Progenitor cell of endocrine pancreas (in vitro differentiated cells): ENCODE measurements at places on chromosomes 5 and 9.
A peak's percentile ranks its signal among the peaks of the same experiment; 100 is the strongest.

- no peak for DNase-seq
Measured at GRCh38 chr9:123656565-123656964, 273.4 kb downstream of the DENND1A start.

GRCh38 chr5:56169281-56169680 is 63.8 kb downstream of the ANKRD55 start:
- no peak for DNase-seq

DNA sequence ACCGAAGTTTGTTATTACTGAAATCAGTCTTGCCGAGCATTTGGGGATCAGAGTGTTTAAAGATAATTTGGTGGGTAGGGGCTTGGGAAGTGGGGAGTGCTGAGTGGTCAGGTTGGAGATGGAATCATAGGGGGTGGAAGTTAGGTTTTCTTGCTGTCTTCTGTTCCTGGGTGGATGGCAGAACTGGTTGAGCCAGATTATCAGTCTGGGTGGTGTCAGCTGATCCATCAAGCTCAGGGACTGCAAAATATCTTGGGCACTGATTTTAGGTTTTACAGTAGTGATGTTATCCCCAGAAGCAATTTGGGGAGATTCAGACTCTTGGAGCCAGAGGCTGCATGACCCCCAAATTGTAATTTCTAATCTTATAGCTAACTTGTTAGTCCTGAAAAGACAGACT is 5.4 kb upstream of the ANKRD31 start:
- no peak for DNase-seq

DNA sequence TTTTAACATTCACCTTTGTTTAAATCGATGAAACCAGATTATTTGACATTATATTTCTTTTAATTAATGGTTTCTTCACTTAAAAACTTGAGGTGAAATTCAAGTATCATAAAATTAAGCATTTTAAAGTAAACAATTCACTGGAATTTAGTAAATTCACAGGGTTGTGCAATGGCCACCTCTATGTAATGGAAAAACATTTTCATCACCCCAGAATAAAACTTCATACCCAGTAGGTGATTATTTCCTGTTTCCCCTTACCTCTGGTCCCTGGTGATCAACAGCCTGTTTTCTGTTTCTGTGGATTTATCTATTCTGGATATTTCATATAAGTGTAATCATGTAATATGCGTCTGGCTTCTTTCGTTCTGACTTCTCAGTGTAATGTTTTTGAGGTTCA is 27.2 kb downstream of the HSPA4 start:
- DNase-seq: no peak

- DNase-seq: peak; percentile 25
Measured at GRCh38 chr9:83649080-83649479, 26.1 kb downstream of the IDNK start.

GRCh38 chr5:56278335-56278753 is 45.2 kb upstream of the ANKRD55 start:
- DNase-seq: no peak

DNA sequence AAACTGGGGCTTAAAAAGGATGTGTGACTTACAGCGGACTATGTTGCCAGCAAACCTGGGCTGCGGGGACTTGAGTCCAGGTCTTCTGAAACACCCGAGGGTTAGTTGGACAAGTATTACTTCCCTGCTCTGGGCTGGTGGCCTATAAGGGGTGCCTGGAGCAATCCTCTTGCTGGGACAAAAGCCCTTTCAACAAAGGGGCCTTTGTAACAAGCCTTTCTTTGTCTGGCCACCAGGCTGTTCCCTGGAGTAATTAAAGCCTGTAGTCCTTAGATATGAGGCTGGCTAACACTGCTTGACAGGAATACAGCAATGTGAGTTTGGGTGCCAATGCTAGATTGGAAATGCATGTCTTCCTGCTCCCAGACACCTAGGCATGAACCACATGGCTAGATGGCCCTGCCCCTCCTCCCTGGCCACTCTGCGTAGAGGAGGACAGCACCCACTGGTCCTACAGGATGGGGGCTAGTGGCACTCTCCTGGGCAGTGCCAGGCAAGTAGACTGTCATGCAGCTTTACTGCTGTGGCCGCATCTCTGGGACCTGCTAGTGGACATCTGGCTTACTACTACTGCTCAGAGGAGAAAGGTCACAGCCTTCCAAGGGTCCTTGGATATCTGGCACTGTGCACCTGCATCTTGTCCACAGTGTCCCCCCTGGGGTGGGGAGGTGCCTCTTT is 343.1 kb downstream of the ZSWIM6 start:
- no peak for DNase-seq

GRCh38 chr9:72211047-72211446 is 61.8 kb downstream of the GDA start:
- DNase-seq: no peak

DNA sequence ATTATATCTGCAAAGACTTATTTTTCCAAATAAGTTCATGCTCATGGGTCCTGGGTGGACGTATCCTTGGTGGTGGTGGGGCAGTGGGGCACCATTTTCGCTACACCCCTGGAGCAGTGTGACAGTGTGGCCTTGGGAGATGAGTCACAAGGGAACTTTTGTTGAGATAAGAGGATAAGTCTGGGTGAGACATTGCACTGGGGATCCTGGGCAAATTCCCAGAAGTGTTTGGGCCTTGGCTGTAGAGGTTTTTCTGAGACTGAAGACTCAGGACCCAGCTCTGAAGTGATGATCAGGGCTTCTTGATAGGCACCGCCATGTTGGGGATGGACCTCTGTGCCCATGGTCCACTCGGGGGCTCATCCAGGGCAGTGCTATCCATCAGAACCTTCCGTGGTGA is 149.4 kb downstream of the MACROH2A1 start:
- no peak for DNase-seq

DNA sequence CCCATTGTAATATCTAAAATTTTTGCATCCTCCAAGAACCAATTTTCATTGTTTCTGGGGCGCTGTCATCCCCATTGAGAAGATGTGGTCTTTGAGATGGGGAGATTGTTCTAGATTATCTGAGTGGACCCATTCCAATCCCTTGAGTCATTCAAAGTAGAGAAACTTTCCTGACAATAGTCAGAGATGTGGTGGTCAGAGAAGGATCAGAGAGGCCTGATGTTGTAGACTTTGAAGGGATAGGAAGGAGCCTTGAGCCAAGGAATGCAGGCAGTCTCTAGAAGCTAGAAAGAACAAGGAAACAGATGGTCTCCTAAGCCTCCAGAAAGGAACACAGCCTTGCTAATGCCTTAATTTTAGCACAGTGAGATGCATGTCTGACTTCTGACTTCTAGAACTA is 80.4 kb downstream of the TEK start:
- no peak for DNase-seq

GRCh38 chr5:180810210-180810958 is 7.8 kb upstream of the MGAT1 start:
- DNase-seq: peak; percentile 91

GRCh38 chr5:169006842-169007790 is 293.8 kb downstream of the SLIT3 start:
- no peak for DNase-seq

DNA sequence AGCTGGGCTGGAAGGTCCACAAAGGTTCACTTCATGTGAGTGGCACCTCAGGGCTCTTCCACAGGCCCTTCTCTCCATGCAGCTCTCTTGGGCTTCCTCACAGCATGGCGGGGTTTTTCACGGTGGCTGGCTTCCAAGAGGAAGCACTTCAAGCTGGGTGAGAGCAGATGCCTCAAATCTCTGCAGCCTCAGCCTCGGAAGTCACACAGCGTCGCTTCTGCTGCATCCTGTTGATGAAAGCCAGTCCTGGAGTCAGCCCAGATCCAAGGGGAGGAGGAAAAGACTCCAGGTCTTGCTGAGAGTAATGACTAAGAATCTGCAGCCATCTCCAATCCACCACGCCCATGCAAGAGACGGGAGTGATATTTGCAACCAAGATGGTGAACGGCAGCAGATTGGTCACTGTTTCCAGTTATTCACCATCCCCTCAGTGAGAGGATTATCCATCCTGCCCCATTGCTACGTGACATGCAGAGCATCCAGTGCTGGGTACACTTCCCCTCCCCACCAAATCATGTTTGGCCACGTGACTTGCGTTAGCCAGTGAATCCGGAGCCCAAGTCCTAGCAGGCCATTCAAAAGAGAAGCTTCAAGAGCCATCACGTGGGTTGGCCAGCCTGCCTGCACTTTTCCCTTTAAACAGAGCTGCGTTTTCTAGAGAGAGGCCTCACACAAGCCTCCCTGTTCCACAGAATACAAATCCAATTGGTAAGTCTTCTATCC is 173.9 kb downstream of the C9orf50 start:
- no peak for DNase-seq

DNA sequence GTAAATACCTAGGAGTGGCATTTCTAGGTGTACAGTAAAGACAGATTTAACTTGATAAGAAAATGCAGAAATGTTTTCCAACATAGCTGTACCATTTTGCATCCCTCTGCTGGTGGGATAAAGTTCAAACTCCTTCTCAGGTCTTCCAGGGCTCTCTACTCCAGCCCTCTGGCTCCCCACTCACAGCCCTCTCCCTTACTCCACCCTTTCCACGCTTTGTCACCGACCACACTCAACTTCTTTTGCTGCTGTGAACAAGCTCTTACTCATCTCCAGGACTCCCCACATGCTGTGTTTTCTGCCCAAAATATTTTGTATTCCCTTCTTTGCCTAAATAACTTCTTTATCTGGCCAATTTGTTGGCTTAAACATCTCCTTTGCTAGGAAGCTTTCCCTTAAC is 90.6 kb upstream of the OSMR start:
- no peak for DNase-seq

DNA sequence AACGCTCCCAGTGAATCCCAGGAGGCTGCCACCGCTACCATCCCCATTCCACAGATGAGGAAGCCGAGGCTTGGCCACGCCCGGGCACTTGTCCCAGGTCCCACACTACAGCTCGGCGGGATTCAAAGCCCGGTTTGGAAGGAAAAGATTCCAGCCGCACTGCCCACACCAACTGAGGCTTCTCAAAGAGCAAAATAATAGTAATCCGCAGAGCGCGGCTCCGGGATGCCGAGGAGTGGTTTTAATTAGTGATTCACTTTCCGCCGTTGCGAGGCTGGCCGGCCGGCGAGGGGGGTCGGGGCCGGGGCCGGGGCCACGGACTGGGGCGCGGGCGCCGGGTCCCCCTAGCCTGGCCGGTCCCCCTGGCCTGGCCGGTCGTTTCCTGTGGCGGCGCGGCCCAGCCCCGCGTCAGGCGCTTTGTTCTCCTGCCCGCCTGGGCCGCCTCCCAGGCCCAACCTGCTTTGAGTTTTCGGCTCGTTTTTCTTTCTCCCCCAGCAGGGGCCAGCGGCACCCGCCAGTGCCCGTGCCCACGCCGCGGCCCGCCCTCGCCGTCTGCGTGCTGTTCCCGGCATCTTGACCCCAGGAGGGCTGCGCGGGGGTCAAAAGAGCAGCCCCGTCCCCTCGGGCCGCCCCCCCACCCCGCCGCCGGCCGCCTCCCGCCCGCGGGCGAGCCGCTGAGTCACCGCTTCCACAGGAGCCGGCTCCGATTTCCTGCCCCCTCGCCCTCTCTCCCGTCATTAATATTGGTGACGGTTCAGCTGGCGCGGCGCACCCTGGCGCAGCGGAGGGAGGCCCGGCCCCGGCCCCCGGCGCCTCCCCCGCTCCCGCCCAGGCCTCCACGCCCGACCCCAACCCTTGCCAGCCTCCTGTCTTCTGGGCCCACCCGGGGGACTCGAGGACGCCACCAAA is 31.2 kb downstream of the FGF18 start:
- no peak for DNase-seq

GRCh38 chr9:20237686-20238085 is 384.6 kb downstream of the MLLT3 start:
- DNase-seq: no peak

GRCh38 chr5:6714226-6715041 is 1.2 kb downstream of the TENT4A start:
- DNase-seq: no peak

DNA sequence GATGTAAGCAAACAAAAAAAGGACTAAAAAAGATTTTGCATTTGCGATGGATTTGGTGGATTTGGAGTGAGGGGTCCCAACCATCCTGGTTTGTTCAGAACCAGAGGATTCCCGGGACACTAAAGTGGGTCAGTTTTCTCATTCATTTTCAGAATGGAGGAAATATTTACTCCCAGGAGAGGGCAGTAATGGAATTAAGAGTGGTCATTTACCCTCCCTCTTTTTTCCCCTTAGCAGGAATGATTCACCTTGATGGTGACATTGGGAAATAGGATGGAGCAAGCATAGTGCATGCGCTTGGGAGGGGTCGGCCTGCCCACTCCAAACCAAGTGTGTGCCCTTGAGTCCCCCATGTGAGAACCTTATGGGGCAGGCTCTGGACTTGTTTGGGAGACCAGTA is 164.2 kb upstream of the PUM3 start:
- DNase-seq: no peak

- DNase-seq: no peak
Measured at GRCh38 chr5:88298425-88298824, 29.8 kb upstream of the TMEM161B start.

DNA sequence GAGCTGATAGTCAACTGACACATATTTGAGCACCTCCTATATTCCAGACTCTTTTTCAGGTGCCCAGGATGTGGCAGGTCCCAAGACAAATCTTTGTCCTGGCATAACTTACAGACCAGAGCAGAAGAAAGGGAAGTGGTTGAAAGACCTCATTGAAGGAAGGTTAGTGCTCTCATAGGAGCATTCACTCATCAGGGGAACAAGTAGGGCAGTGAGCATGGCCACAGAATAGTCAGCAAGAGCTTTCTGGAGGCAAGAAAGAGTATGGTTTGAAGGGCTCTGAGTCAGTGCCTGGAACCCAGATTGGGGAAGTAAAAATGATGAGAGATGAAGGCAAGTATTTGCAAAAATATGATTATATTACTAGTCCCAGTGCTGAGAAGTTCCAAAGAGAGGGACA is 25.0 kb upstream of the ERMP1 start:
- DNase-seq: no peak

DNA sequence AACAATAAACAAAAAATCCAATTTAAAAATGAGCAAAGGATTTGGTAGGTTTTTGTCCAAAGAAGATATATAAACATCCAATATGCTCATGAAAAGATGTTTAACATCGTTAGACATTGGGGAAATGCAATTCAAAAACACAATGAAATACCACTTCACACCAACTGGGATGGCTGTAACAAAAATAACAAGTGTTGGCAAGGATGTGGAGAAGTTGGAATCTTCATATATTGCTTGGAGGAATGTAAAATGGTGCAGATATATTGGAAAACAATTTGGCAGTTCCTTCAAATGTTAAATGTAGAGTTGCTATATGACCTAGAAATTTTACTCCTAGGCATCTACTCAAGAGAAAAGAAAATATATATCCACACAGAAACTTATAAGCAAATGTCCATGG is 224.3 kb downstream of the AUH start:
- no peak for DNase-seq

- no peak for DNase-seq
Measured at GRCh38 chr5:139371482-139372435, 11.3 kb downstream of the SLC23A1 start.

GRCh38 chr9:104606152-104606551 is 725 bp upstream of the OR13C2 start:
- no peak for DNase-seq
